ENCODE measurements at places on chromosomes 6 and 20. TPM values are rescaled to one million over a fixed set of nuclear protein-coding genes. Genes with fewer than 3 reads are reported as not detected.

C20orf141 gene
- total RNA-seq = not detected

SALL4 gene
- not detected for total RNA-seq

RIPPLY2 gene
- total RNA-seq = 2.7 TPM

TASP1 gene
- 13.0 TPM for total RNA-seq

GRCh38 chr6:14550822-14551221, 433.2 kb downstream of the CD83 start:
- H3K36me3 ChIP-seq = no peaks in the 10 kb centered on the region
- DNase-seq = no peak
- no peak overlapping the region for H3K4me3 ChIP-seq
- no peak overlapping the region for H3K27ac ChIP-seq
- no peaks in the 10 kb centered on the region for H3K4me1 ChIP-seq
- H3K27me3 ChIP-seq = no peaks in the 10 kb centered on the region

DNA sequence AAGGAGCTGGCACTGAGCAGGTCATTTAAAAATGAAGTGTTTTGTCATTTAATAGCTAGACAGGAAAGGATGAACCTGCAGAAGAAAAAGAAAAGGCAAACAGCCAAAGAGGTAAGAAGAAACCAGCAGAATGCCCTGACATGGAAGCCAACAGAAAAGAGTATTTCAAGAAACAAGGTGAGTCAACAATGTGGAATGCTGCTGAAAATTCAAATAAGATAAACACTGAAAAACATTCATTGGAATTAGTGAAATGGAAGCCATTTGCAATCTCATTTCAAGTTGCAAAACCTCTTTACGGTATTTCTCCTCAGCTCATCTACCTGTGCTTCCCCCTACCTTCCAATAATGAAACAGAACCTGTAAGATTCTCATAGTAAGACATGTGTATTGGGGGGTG, 59.6 kb downstream of the RWDD2A start:
- no peak for DNase-seq
- no peak overlapping the region for H3K27ac ChIP-seq
- no peaks in the 10 kb centered on the region for H3K27me3 ChIP-seq
- no peaks in the 10 kb centered on the region for H3K36me3 ChIP-seq

GRCh38 chr20:41482647-41483552, 116.3 kb upstream of the EMILIN3 start:
- H3K27me3 ChIP-seq = no peaks in the 10 kb centered on the region
- H3K4me1 ChIP-seq = no peaks in the 10 kb centered on the region
- DNase-seq = no peak
- no peaks in the 10 kb centered on the region for H3K36me3 ChIP-seq
- no peak overlapping the region for H3K4me3 ChIP-seq
- no peak overlapping the region for H3K27ac ChIP-seq

DNA sequence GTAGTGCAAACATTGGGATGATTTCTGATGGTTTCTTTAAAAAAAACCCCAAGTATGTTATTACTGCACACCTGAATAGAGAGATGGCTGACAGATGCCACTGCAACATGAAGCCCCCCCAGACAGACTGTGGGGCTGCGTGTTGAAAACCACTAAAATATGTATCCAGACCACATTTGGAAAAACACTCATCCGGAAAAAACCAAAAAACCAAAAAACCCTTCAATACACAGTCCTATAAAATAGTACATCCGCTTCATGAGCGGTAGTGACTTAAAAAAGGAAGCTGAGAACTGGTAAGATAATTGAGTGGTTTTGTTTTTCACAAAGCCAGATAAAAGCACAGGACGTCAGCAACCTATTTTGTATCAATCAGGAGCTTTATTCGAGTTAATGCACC, 47.1 kb upstream of the EDN3 start:
- H3K27ac ChIP-seq = no peak overlapping the region
- no peaks in the 10 kb centered on the region for H3K4me1 ChIP-seq
- H3K4me3 ChIP-seq = no peak overlapping the region
- no peak for DNase-seq
- H3K27me3 ChIP-seq = peaks cover 12% of the 10 kb centered on the region
- no peaks in the 10 kb centered on the region for H3K36me3 ChIP-seq

GRCh38 chr6:110188791-110189190, 8.6 kb downstream of the CDC40 start:
- no peak overlapping the region for H3K27ac ChIP-seq
- no peak for DNase-seq
- H3K4me3 ChIP-seq = no peak overlapping the region
- H3K4me1 ChIP-seq = peaks cover 32% of the 10 kb centered on the region

GRCh38 chr20:40451552-40451951, 237.5 kb downstream of the MAFB start:
- H3K4me3 ChIP-seq = no peak overlapping the region
- H3K4me1 ChIP-seq = no peaks in the 10 kb centered on the region
- H3K36me3 ChIP-seq = no peaks in the 10 kb centered on the region
- H3K27ac ChIP-seq = no peak overlapping the region

DNA sequence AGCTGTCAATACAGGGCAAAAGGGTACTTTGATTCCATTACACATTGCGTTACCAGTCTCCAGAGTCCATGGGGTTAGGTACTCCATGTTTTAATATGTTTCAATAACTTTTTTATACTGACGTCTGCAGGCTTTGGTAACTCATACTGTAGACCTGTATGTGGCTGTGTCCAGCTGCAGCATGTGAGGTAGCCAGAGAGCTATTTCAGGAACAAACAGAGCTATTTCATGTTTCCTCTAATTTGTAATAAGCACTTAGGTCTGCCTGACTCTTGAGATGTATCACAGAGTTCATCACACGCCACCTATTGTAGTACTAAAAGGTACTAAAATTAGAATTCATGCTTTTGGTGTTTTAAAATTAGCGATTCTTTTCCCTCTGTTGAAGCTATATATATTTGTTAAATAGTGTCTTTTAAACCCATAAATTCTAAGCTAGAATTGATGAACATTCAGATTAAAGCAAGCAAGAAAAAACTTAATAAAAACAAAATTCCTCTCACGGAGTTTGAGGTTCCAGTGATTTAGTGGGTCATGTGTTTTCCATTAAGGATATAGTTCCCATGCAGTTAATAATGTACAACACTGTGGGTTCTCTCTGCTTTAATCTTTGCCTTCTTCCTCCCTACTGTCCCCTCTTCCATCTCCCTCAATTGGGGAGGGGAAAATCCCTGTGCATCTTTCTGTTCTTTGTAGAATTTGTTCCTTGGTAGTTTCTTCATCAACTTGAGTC, 37.0 kb downstream of the FOXO3 start:
- no peak overlapping the region for H3K4me3 ChIP-seq
- DNase-seq = no peak
- H3K27me3 ChIP-seq = no peaks in the 10 kb centered on the region
- H3K4me1 ChIP-seq = peaks cover 9% of the 10 kb centered on the region
- H3K27ac ChIP-seq = peak overlapping the region; percentile 27

DNA sequence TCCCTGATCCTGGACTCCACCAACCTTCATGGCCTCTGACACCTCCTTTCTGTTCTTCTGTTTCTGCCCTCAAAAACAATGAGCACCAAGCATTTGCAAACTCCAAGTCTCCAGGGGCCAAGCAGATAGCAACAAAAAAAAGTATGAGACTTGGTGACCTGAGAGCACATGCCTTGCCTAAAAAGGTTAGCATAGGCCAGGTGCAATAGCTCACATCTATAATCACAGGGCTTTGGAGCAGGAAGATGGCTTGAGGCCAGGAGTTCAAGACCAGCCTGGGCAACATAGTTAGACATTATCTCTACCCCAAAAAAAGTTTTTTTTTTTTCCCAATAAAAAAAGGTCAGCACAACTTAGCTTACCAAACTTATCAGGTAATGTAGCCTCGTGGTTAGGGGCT, 13.7 kb upstream of the HM13 start:
- H3K27ac ChIP-seq = no peak overlapping the region
- H3K27me3 ChIP-seq = no peaks in the 10 kb centered on the region
- no peak for DNase-seq
- H3K4me3 ChIP-seq = no peak overlapping the region

GRCh38 chr6:122452509-122452908, 19.1 kb downstream of the SERINC1 start:
- no peaks in the 10 kb centered on the region for H3K4me1 ChIP-seq
- H3K27ac ChIP-seq = no peak overlapping the region
- no peak overlapping the region for H3K4me3 ChIP-seq
- H3K27me3 ChIP-seq = no peaks in the 10 kb centered on the region

GRCh38 chr6:2502998-2503674, 247.6 kb downstream of the MYLK4 start:
- H3K4me3 ChIP-seq = no peak overlapping the region
- H3K4me1 ChIP-seq = no peaks in the 10 kb centered on the region
- no peak overlapping the region for H3K27ac ChIP-seq

DNA sequence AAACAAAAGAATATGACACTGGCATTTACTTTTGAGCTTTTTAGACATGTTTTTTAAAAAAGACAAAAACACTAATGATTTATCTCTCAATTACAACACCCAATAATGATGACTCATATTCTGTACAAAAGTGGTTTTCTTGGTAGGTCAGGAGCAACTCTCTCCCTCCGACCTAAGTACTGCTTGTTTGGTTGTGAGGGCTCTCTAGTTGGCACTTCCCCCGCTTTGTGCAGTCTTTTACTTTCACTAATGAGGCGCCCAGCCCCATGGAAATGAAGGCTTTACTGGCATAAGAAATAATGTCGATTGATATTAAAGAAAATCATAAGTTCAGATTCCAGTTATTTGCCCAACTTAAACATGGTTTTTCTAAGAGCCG, 1.3 kb downstream of the KPNA5 start:
- H3K4me3 ChIP-seq = no peak overlapping the region

GRCh38 chr6:22826961-22827360, 257.6 kb downstream of the HDGFL1 start:
- DNase-seq = no peak
- H3K4me3 ChIP-seq = no peak overlapping the region
- no peaks in the 10 kb centered on the region for H3K27me3 ChIP-seq
- H3K36me3 ChIP-seq = no peaks in the 10 kb centered on the region
- peaks cover 8% of the 10 kb centered on the region for H3K4me1 ChIP-seq

- H3K4me1 ChIP-seq = no peaks in the 10 kb centered on the region
- H3K36me3 ChIP-seq = no peaks in the 10 kb centered on the region
- H3K27ac ChIP-seq = no peak overlapping the region
- no peak overlapping the region for H3K4me3 ChIP-seq
- no peaks in the 10 kb centered on the region for H3K27me3 ChIP-seq
- DNase-seq = no peak
Observed at GRCh38 chr6:143294265-143294860, 156.1 kb downstream of the ADAT2 start.

DNA sequence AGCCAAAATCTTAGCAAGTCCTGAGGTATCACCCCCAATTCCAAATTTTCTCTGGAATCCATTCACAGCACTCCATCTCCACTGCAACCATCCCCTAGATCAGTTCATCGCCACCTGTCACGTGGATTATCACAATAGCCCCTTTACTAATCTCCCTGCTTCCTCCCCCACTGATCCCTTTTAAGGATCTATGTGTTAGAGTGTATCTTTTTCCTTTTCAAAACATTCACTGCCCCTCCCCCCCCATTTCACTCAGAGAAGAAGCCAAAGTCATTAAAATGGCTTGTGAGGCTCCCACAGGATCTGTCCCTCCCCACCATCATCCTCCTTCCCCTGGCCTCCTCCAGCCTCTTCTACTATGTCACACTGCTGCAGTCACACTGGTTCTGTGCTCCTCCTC, 18.4 kb upstream of the SPAG4 start:
- H3K27ac ChIP-seq = no peak overlapping the region
- H3K4me1 ChIP-seq = peaks cover 15% of the 10 kb centered on the region
- DNase-seq = no peak
- H3K27me3 ChIP-seq = no peaks in the 10 kb centered on the region
- H3K4me3 ChIP-seq = no peak overlapping the region
- H3K36me3 ChIP-seq = no peaks in the 10 kb centered on the region

DNA sequence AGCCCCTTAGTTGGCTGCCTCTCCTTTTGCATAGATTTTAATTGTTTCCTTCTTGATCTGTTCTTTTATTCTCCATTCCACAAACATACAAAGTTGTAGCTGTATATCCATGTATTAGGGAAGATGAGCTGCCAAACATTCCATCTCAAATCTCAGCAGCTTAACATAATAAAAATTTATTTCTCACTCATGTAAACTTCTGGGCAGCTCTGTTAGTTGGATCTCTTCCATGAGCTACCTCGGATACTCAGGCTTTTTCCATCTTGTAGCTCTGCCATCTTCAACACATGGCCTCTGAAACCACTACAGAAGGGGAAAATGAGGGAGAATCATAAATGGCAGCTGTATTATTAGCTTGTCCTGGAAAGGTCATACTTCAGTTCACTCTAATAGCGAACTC, 149.4 kb upstream of the BMP2 start:
- no peaks in the 10 kb centered on the region for H3K27me3 ChIP-seq
- H3K36me3 ChIP-seq = no peaks in the 10 kb centered on the region
- H3K27ac ChIP-seq = no peak overlapping the region
- no peak for DNase-seq
- H3K4me1 ChIP-seq = no peaks in the 10 kb centered on the region
- H3K4me3 ChIP-seq = no peak overlapping the region

Data from adrenal gland (tissue), 19 donors.